COLO829 (cell line): ENCODE measurements at places on chromosomes 13 and 19.

- no peak for DNase-seq
Observed at GRCh38 chr13:47190696-47191305, 293.9 kb upstream of the HTR2A start.

DNA sequence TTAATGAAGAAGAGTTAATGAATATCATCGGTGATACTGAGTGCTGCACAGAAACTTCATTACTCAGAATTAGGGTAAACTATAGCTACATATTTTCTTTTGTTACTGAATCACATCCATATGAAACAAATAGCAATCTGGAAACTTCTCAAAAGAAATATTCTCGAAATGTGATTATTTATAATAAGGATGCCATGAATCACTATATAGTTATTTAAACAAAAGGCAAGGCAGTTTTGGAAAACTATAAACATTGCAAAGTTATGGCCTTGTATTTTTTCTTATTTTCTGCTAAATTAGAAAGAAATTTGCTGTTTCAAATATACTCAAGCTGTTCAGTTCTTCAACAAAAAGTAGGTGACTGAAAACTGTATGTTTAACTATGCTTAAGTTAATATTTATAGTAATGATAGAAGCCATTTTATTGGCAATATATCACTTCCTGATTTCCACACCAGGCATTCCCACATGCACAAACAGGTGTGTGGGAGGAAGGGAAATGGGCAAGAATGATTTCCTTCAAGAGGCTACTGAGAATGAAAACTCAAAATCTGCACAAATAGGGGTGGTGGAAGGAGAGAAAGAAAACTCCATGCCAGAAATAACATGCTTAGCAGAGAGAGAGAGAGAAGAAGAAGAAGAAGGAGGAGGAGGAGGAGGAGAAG is 74.5 kb upstream of the FRY start:
- DNase-seq: no peak

GRCh38 chr13:111893071-111893606 is 173.8 kb upstream of the SOX1 start:
- no peak for DNase-seq

DNA sequence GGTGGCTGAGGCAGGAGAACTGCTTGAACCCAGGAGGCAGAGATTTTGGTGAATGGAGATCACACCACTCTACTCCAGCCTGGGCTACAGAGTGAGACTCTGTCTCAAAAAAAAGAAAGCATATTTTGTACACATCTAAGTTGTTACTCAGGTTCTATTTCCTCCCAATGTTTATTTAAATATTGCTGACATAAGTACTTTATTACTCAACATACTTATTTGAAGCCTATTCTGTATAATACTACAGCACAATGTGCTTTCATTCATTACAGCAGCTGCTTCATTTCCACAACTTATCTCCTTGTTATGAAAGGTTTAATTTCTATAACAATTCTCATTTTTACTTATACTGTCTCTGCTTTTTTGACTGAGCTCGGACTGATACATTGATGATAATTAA is 495.7 kb downstream of the SLITRK1 start:
- no peak for DNase-seq

GRCh38 chr19:17950310-17951156 is 16.4 kb upstream of the KCNN1 start:
- no peak for DNase-seq

- no peak for DNase-seq
Observed at GRCh38 chr13:33789739-33790138, 28.2 kb upstream of the RFC3 start.

GRCh38 chr13:29619995-29620394 is 24.5 kb upstream of the SLC7A1 start:
- no peak for DNase-seq
